Osteocyte (in vitro differentiated cells): ENCODE measurements at places on chromosomes 11 and 22.

DNA sequence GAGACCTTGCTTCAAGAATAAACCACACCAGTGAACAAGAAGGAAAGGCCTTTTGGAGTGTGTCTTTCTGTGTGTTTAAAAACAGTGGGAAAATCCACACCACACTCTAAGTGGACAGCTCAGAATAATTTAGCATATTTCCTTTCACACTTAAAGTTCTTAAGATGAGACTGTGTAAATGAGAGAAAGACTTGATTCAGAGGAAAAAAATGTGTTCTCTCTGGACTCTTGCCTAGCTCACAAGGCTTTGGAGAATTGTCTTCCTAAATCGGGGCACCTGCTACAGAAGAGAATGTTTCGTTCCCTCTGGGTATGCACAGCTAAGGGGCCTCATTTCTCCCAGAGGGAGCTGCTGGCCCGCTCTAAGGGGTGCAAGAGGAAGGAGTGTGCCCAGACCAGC, 28.4 kb upstream of the CRTAM start:
- no peak for DNase-seq

DNA sequence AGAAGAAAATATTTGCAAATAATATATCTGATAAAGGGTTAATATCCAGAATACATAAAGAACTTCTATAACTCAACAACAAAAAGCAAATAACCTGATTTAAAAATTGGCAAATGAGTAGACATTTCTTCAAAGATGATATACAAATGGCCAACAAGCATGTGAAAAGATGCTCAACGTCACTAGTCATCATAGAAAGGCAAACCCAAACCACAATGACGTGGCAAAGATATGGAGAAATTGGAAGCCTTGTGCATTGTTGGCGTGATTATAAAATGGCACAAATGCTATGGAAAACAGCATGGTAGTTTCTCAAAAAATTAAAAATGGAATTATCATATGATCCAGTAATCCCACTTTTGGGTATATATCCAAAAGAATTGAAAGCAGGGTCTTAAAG, 466.3 kb downstream of the TBC1D22A start:
- DNase-seq, result no peak

DNA sequence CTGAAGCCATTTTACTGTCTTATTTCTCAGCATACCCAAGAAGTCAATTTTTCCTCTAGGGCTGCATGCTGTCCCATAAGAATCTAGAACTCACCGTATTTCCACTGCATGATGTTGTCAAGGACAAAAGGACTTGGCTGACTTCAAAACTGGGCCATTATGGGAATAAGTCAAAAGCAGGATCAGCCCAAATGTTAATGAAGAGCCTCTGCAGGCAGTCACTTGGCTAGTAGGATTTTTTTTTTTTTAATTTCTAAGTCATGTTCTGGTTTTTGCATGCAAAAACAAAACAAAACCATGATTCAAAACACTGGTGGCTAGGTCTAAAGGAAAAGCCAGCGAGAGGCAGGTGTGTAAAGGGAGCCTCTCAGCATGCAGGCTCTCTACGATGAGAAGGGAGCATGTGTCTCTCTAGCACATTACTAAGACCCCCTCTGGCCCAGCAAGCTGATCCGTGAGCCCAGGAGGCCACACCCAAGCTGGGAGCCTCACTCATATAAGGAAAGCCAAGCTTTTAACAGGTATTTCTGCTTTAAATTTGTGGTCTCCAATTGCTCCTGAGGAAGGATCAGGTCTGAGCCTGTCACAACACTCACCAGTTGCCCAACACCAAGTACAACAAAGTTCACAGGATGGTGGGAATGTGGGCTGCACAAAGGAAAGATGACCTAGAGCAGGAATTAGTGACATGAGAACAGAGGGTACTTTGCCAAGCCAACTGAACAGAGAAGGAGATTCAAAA, 21.4 kb upstream of the STK33 start:
- no peak for DNase-seq

GRCh38 chr11:95100856-95101507, 11.3 kb downstream of the ENDOD1 start:
- DNase-seq, result no peak

DNA sequence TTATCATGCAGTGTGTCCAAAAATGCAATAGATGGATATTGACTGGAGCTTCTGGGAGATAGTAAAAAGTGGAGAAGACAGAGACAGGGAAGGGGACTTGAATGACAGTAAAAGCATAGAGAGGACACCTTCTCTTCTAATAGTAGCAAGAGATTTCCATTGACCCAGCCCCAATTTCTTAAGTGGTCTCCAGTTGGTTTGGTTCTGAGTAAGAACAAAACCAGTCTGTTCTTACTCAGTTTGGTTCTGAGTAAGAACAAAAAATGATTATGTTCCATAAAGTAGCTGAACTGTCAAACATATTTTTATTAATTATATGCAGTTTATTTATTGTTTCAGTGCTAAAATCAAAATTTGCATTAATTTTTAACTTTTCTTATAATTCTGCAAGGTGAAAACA, 316.8 kb upstream of the MPPED2 start:
- no peak for DNase-seq

DNA sequence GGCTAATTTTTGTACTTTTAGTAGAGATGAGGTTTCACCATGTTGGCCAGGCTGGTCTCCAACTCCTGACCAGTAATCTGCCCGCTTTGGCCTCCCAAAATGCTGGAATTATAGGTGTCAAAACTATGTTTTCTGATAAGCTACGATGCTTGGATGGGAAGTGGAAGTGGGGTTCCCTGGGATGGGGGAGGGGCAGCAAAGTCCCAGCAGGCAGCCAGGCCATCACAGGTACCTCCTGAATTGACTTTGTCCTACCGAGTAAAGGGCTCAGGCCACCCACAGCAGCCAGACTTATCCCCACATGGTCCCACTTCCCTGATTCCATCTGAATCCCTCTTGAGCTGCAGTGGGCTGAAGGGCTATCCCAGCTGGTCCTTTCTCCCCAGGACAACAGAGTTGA, 6.9 kb downstream of the FTH1 start:
- DNase-seq, result no peak

GRCh38 chr11:3130269-3131071, 34.6 kb downstream of the OSBPL5 start:
- DNase-seq, result no peak
